Activated T-cell treated with anti-CD3 and anti-CD28 coated beads, Interleukin-2, amount 50 U/mL, for 72 hours (primary cell): ENCODE measurements at places on chromosomes 16 and 17. TPM values are rescaled to one million over a fixed set of nuclear protein-coding genes. Genes with fewer than 3 reads are reported as not detected.

DNA sequence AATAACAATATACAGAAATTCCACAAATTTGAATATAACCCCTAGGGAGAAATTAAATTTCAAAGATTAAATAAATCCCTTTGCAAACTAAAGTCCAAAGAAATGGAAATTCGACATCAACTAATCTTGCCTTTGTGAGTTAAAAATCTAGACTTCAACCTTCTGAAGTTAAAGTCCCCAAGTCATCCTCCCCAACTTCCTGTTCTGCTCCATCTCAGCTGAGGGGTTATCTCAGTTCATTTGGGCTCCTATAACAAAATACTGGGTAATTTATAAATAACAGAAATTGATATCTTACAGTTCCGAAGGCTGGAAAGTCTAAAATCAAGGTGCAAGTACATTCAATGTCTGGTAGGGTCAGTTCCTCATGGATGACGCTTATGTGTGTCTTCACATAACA lies 22.8 kb upstream of the KDM6B start:
- H3K4me1 ChIP-seq: no peaks in the 10 kb centered on the region
- H3K4me3 ChIP-seq: no peak overlapping the region
- H3K27me3 ChIP-seq: peaks cover 2% of the 10 kb centered on the region
- H3K27ac ChIP-seq: no peak overlapping the region
- DNase-seq: no peak

DNA sequence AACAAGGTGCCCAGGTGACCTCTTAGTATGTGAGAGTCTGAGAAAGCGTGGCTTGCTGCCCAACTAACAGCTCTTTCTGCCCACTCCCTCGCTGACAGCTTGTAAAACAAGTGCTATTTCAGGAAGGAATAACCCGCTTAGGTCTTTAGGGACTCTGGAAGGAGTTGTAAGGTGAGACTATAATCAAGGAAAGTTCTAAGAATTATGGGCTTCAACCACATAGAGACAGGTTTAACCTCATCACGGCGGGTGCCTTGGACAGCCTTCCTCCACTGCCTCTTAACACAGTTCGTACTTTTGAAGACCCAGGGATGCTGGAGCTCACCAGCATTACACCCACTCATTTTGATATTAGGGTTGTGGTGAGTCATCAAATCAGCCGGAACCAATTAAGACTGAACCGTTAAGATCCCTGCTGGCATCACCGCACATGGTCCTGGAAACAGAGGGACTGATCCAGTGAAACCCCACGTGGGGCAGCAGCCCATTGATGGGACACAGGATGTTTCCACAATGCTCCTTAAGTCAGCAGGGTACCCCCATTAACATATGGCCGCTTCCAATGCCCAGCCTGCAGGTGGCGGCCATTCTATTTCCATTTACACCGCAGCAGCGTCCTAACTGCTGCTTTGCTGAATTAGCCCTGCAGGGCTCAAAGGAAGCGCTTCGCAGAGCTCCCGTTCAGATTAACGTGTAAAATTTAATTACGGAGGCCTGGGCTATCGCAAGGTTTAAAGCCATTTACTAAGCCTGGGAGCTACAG lies 176.6 kb upstream of the SDK2 start:
- no peaks in the 10 kb centered on the region for H3K36me3 ChIP-seq
- H3K4me3 ChIP-seq: no peak overlapping the region
- H3K4me1 ChIP-seq: peaks cover 14% of the 10 kb centered on the region
- H3K27ac ChIP-seq: no peak overlapping the region
- H3K27me3 ChIP-seq: no peaks in the 10 kb centered on the region

DNA sequence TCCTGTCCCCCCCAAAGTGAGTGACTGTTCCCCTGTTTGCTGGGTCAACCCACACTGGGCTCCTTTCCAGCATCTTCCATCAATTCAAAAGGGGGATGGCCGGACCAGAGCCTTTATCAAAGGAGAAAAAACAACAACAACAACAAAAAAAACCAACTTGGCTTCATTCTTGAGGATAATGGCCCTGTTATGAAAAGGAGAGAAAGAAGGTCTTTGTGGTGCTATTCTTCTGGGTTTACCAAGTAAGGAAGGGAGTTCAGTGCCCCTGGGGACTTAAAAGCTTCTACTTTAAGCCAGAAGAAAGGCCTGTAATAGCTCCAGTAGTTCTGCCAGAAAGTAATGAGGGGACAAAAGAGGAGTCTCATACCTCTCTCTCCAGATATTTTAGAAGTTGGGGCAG lies 71.5 kb downstream of the RGS9 start:
- peaks cover 14% of the 10 kb centered on the region for H3K27me3 ChIP-seq
- no peak for DNase-seq

- no peaks in the 10 kb centered on the region for H3K27me3 ChIP-seq
- H3K27ac ChIP-seq: no peak overlapping the region
- H3K4me1 ChIP-seq: no peaks in the 10 kb centered on the region
- H3K36me3 ChIP-seq: no peaks in the 10 kb centered on the region
- DNase-seq: no peak
- H3K4me3 ChIP-seq: no peak overlapping the region
Observed at GRCh38 chr16:13503960-13504635, 415.9 kb upstream of the ERCC4 start.

- DNase-seq: no peak
- peaks cover 26% of the 10 kb centered on the region for H3K27me3 ChIP-seq
- no peak overlapping the region for H3K4me3 ChIP-seq
- no peaks in the 10 kb centered on the region for H3K4me1 ChIP-seq
- no peak overlapping the region for H3K27ac ChIP-seq
Observed at GRCh38 chr17:50641357-50641756, 6.7 kb downstream of the ABCC3 start.

DNA sequence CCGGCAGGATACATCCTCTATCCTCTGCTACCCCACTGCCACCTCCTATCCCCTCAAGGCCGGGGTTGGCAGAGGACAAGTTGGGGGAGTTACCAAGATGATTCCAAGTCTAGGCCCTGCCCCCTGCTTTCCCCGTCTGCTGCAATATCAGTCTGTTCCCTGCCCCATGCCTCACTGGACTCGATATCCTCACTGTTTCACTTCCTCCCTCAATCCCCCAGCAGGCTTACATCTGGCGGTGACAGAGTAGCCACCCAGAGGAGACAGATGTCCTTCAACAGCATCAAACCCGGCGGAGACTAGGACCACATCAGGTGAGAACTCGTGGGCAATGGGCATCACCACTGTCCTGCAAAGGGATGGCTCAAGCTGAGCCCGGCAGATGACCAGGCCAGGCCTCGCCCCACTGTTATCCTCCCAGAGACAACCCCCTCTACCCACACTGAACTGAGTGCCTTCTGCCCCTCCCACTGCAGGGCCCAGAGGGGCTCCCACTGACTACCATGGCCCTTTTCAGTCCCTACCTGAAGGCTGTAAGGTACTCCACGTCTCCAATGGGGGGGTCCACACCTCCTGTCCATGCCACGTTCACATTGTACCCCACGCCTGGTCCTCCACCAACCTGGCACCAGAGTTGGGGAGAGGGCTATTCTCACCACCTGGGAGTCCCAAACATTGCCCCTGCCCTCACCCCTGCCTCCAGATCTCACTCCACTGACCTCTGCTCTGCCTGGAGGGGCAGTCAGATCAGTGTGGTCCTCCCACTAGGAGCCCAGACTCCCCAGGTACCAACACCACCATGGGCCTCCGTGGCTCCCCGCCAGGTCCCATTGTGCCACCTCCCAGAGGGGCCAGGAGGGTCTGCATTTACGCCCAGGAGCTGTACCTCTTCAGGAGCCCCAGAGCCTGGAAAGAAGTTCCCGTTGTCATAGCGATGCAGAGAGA lies 9.6 kb downstream of the G6PC3 start:
- no peaks in the 10 kb centered on the region for H3K4me1 ChIP-seq
- no peak for DNase-seq
- no peak overlapping the region for H3K27ac ChIP-seq
- H3K36me3 ChIP-seq: no peaks in the 10 kb centered on the region

DNA sequence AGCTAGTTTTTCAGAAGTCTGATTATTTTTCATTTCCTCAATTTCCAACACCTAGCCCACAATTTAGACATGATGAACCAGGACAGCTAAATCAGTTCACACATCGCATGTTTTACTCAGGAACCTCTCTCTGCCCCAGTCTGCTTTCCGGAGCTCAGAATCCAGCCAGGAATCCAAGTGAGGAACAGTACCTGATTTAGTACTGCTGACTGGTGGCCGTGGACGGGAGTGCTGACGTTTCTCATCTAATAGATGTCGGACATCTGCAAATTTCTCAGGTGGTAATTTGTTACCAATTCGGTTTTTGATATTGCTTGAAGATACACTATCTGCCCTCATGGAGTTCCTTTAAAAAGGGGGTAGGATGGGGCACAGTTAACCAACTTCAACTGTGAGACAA lies 14.9 kb upstream of the ITGAE start:
- H3K4me1 ChIP-seq: no peaks in the 10 kb centered on the region
- no peak overlapping the region for H3K4me3 ChIP-seq
- H3K27ac ChIP-seq: no peak overlapping the region
- H3K36me3 ChIP-seq: peaks cover 29% of the 10 kb centered on the region
- no peaks in the 10 kb centered on the region for H3K27me3 ChIP-seq

DNA sequence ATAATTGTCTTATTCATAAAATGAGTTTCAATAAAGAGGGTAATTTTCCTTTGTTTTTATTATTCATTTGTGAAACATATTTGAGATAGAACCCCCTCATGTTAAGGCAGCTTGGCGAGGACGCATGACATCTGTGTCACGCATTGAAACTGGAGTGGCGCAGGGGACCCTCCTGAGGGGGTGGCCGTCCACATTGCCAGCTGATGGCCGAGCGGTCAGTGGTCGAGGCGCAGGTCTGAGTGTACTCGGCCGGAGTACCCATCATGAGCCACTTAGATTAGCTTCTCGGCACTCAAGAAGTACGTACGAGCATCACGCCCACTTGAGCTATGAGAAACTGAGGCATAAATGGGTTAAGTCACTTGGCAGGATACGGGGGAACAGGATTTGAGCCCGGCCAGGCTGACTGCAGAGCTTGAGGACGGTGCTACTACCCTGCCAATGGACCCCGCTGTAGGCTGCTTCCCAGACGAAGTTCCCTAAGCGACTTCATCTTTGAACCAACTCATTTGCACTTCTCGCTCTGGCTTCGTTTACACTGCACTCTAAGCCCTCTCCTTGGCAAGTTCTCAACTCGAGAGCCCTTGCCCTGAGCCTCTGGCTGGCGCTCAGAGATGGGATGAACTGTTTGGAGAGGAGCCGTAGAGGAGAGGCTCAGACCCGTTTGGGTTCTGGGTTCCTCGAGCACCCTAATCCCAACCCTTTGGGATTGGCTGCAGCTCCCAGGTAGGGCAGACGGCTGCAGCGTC lies 91.8 kb downstream of the SDK2 start:
- H3K4me1 ChIP-seq: peaks cover 10% of the 10 kb centered on the region
- H3K27ac ChIP-seq: no peak overlapping the region
- H3K36me3 ChIP-seq: no peaks in the 10 kb centered on the region
- no peak overlapping the region for H3K4me3 ChIP-seq
- H3K27me3 ChIP-seq: no peaks in the 10 kb centered on the region

- H3K4me3 ChIP-seq: peak overlapping the region; percentile 34
- no peaks in the 10 kb centered on the region for H3K27me3 ChIP-seq
- peaks cover 27% of the 10 kb centered on the region for H3K36me3 ChIP-seq
- H3K27ac ChIP-seq: peak overlapping the region; percentile 92
Observed at GRCh38 chr17:67157732-67158639, 87.0 kb downstream of the HELZ start.

DNA sequence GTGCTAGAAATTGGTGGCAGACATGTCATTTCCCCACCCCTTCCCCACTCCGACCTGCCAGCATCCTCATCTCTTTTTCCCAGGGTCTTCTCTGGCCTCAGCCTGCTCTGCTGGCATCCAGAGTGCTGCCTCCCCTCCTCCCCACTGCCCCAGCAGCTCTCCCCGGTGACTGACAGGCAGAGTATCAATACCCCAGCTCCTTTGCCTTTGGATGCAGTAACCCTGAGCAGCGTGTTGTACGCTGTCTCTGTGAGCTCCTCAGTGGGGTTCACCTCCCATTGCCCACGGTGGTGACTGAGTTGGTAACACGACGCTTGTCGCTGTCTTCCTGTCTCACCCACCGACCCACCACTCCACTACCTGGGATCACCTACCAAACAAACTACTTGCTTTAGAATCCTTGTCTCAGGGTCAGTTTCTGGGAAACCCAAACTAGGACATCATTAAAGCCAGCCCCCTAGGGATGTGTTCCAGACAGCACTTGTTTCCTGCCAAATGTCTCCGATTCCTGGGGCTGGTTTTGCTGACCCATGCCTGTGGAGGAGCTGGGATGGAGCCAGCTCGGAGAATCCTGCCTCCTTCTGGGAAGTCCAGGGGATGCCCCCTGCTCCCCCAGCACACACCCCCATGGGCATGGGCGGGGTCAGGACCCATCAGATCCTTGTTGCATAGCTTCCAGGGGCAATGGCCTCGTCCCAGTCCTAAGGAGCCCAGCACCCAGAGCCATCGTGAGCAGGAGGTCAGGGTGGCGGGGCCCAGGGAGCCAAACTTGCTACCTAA lies 8.3 kb upstream of the SBK1 start:
- H3K27me3 ChIP-seq: no peaks in the 10 kb centered on the region
- H3K4me1 ChIP-seq: peaks cover 12% of the 10 kb centered on the region
- DNase-seq: no peak
- no peak overlapping the region for H3K27ac ChIP-seq
- H3K36me3 ChIP-seq: no peaks in the 10 kb centered on the region
- no peak overlapping the region for H3K4me3 ChIP-seq

DNA sequence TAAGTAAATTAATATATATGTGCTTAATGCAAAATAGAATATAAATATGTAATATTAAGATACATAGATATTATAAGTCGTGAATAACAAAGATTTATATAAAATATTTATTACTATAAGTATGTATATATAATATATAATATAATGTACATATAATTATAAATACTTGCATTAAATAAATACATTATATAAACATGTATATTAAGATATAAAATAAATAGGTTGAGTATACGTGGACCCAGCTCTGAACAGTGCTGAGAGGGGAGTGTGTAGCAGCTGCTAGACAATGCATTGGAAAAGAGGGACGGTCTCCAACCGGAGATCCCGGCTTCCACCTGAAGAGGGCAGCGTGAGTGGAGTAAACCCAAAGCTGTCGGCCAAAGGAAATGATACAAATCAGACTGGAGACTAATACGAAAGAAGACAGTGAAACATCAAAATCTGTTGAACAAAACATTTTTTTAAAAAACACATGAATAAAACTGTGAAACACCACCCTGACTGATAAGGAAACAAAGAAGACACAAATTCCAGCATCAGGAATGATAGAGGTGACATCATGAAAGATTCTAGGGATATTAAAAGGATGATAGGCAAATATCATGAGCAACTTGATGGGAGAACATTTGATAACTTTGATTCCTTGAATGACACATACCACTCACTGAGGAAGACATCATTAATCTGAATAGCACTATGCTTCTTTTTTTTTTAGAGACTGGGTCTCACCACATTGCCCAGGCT lies 125.4 kb upstream of the CHMP6 start:
- peaks cover 6% of the 10 kb centered on the region for H3K36me3 ChIP-seq
- H3K4me3 ChIP-seq: peak overlapping the region; percentile 68
- H3K4me1 ChIP-seq: peaks cover 96% of the 10 kb centered on the region
- no peaks in the 10 kb centered on the region for H3K27me3 ChIP-seq
- H3K27ac ChIP-seq: peak overlapping the region; percentile 74

Gene ELP5
- 62.1 TPM for total RNA-seq

Gene COPZ2
- 11.7 TPM for total RNA-seq

Gene CCDC78
- 3.0 TPM for total RNA-seq

Gene OTOP2
- not detected for total RNA-seq

Gene VMO1
- 0.46 TPM for total RNA-seq

Gene RNF40
- 60.2 TPM for total RNA-seq

Gene APOBR
- 2.7 TPM for total RNA-seq

Gene NAGS
- total RNA-seq: 1.4 TPM
